NCI-H526 treated with DMSO at 0.1 percent for 48 hours (cell line): ENCODE measurements at places on chromosomes 11 and 22.

- DNase-seq, result no peak
Measured at GRCh38 chr11:13880634-13881033, 81.9 kb upstream of the SPON1 start.

DNA sequence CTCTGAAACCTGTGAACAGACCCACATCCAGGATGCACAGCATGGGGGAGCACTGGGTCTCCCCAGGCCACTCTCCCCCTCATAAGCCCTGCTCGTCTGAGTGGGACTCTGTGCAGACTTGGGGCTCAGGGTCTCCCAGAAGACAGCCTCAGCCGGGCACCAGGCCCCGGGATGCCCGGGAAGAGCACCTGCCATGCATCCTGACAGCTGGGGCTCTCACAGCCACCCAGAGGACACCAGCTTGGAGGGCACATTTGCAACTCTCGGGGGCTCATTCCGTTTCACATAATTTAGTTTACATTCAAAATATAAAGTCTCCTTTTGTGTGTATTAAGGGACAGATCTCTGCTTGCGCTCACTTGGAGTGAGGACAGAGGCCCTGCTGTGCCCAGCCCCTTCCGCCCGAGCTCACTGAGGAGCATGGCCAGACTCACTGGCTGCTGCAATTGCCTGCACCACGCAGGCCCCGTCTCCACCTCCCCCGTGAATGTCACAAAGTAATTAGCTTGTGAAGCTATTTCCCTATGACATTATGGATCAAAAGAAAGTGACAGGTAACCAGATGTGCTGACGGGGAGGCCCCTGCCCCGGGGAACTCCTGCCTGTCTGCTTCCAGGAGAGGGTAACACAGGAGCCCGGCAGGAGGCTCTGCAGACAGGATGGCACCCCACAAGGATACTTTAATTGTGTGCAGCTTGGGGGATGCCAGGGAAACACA, 275.6 kb downstream of the BRD1 start:
- DNase-seq, result no peak

- no peak for DNase-seq
Measured at GRCh38 chr22:36532466-36532865, 3.5 kb upstream of the EIF3D start.

DNA sequence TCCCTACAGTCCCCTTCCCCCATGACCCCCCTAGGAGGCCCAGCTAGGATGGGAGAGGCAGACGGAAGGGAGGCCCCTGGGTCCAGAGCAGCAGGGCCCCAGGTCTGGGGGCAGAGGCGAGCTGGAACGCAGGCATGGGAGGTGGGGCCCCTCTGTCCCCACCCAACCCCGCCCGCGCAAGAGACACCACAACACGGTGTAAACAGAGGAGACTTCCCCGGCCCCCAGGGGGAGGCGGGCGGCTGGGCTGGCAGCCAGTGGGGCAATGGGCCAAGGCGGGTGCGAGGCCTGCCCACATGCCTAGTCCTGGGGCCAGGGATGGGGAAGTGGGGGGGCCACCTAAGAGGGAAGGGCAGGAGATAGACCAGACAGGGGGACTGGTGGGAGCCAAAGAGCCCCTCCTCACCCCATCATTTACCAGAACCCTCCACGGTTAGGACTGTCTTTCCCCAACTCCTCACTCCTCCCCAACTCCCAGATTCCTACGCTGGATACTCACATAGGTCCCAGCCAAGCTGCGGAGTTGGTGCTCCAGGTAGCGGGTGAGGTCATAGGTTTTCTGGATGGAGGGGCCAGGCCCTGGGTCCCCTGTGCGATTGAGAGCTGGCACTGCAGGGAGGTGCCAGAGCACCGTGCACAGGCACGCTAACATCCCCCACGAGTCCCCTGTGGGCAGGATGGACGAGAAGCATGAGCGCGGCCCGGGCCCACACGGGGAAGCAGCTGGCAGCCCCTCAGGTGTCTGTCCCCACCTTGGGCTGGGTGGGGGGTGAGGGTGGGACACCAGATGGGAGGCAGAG, 6.2 kb downstream of the CLCF1 start:
- no peak for DNase-seq

- no peak for DNase-seq
Measured at GRCh38 chr11:60971520-60971919, at the start of gene CD6. Gene CD6, plus strand, starts transcription at chr11:60971680. Its CDS starts 186 bp downstream, at chr11:60971866.

DNA sequence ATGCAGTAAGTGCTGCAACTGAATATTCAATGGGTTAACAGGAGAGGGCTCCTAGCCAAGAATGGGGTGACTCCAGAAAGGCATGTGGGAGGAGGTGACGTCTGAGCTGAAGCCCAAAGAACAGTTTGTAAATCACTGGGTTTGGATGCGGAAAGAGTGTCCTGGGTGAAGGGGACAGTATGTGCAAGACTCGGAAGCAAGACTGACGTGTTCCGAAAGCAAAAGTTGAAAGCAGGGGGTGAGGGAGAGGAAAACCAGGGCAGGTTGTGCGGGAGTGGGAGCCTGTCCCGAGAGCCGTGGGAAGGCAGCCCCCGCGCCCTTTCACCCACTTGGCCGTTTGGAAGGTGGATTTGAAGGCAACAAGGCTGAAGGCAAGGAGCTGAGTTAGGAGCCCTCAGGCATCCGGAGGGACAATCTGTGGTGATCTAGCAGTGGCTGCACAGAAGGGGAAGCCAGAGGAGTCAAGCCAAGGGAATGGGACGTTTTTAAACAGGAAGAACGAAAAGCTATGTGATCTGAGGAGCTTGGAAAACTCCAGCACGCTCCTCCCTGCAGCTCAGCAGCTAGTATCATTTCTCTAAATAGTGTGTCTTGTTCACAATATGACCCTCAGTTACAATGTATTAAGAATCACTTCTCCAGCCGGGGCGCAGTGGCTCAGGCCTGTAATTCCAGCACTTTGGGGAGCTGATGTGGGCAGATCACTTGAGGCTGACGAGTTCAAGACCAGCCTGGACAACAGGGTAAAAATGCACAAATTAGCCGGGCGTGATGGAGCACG, 7.7 kb downstream of the SLC25A18 start:
- DNase-seq, result no peak

- DNase-seq, result no peak
Measured at GRCh38 chr11:128806506-128807261, 60.4 kb downstream of the KCNJ1 start.

GRCh38 chr11:64219755-64220154, 6.2 kb downstream of the TRPT1 start:
- no peak for DNase-seq

DNA sequence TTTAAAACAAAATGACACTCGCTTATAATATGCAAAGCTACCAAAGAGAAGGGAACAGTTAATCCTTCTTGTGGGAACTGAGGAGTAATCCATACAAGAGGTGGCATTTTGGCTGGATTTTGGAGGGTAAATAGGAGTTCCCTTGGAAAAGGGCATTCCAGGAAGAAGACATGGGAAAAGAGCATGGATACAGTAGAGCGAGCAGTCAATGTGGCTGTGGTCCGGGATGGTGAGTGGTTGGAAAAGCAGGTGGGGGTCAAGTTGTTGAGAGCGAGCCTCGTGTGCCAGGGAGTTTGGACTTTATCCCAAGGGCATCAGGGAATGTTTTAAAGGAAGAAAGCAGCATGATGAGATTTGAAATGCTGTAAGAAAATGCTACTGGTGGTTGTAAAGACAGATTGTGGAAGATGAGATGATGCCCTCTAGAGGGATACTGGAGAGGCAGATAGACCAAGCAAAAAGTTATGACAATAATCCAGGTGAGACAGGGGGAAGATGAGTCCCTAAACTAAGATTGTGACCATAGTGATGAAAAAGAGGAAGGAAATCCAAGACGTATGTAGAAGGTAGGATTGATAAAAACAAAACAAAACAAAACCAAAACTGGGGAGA, 3.8 kb upstream of the MMP7 start:
- DNase-seq, result no peak

- DNase-seq, result peak; percentile 73
Measured at GRCh38 chr11:45655347-45655756, 10.1 kb downstream of the CHST1 start.

DNA sequence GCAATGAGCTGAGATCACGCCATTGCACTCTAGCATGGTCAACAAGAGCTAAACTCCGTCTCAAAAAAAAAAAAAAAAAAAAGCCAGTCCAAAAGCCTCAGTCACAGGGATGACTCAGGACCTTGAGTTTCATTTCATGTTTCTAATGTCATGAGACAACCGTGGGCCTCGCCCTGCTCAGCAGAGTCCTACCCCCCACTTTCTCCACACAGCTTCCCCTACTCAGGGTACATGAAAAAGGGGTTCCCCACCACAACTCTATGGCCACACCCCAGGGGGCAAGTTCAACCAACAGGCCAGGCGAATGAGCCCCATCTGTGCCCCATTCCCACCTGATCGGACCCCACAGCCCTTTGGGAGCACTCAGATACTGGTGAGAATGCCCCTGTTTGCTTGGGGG, 24.3 kb upstream of the ADA2 start:
- DNase-seq, result no peak

GRCh38 chr22:31935961-31936635, 8.2 kb upstream of the YWHAH start:
- DNase-seq, result no peak

GRCh38 chr11:12707500-12707880, 33.3 kb downstream of the TEAD1 start:
- no peak for DNase-seq

- DNase-seq, result no peak
Measured at GRCh38 chr11:122071709-122072202, 44.3 kb downstream of the BLID start.

DNA sequence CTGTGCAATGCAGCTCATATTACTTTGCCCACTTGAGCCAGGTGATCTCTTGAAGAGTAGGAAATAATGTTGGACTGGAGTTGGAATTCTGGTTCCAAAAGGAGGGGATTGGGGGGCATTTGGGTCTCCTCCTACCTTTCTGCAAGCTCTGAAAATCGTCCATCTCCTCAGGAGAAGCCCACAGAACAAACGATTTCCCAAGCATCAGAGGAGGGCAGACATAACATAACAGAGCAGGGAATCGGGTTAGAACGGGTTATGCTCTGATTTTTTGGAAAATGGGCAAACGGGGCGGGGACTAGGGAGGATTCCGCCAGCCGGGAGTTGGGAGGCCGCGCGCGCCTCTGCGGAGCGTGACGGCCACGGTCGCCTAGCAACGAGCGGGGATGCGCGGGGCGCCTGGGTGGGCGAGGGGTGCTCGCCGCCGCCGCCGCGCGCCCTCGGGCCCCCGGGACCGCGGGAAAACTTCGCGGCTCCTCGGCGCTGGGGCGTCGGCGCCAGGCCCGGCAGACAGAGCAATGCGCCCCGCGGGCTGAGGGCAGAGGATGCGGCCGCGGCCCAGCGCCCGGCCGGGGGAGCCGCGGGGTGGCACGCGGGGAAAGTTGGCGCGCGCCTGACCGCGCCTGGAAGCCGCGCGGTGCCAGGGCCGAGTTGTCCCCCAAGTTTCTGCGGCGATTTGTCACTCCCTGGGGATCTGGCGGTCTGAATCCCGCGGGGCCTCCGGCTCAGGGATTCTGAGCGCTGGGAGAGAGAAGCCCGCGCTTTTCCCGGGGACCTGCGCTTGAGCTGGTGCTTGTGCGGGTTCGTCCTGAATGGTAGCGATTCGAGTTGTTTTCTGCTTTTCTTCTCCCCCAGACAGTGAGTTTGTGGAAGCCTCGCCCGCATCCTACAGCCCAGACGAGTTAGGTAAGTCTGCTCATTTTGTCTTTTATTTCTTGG, 27.8 kb upstream of the AMOTL1 start:
- DNase-seq, result peak; percentile 55

DNA sequence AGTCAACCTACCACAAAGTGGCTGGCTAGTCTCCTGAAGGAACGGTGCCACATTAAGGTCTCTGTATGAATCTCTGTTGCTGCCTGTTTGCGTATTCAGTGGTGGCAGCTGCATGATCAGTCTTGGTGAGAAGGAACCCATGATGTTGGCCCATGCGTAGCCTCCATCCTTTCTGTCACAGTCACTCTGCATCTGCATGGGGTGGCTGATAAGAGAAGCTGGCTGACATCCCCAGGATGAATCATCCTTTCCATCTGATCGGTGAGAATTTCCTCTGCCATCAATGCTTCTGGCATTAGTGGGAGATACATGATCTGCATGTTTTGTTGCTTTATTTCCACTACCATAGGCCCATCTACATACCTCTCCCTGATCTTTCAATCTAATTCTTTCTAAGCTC, 199.0 kb upstream of the NECTIN1 start:
- DNase-seq, result no peak

DNA sequence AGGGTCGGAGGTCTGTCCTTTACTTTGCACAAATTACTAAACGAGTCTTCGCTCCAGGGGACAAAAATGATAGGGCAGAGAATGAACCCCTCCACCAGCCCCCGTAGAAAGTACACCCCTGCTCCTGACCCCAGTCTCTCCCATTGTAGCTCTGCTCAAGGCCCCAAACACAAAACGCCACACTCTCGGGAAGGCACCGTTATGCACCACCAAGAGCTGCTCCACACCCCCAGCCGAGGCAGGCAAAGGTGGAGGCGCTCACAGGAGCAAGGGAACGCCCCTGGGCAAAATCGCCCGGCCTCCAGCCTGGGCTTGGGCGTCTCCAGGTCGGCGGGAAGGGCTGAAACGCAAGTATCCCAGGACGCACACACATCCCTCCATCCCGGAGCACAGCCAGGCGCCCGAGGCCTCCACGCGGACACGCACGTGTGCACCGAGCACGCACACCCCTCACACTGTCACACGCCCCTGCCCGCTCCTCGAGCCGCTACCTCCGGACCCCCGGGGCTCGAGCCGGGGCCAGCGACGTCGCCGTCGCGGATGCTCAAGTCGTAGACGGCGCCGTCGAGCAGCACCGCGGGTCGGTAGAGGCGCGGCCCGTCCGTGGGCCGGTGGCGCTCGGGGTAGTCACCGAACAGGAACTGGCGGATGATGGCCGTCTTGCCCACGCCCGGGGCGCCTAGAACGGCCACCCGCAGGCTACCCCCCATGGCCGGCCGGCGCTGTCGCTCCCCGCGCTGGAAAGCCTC, 786 bp downstream of the RASL10A start:
- DNase-seq, result no peak

GRCh38 chr22:36243986-36244385, 4.7 kb upstream of the APOL2 start:
- DNase-seq, result no peak

DNA sequence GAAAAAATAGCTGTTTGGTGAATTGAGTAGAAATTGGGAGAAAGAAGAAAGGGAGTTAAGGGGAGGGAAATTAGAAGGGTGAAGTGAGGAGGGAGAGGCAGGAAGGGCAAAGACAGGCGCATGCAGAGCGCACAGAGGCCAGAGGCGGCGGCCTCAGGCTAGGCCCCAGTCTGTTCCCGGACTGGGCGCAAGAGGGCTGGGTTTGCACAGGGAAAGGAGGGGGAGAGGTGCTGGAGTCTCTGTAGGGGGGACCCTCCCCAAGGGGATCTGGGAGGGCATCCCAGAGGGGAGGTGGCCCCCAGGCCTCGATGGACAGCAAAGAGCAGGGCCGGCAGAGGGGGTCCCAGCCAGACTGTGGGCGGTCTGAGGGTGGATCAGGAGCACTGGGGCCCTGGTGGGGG, 1.3 kb upstream of the FLRT1 start:
- DNase-seq, result no peak

GRCh38 chr22:38864361-38865191, 7.4 kb downstream of the CBX6 start:
- no peak for DNase-seq
